ENCODE measurements at places on chromosomes 4 and X.

- DNase-seq, result no peak
Observed at GRCh38 chr4:57109847-57110639, at the start of gene IGFBP7. Gene IGFBP7 (minus strand): TSS chr4:57110385. CDS start chr4:57110351, 34 bp downstream.

- DNase-seq, result no peak
Observed at GRCh38 chrX:124250835-124251437, 81.5 kb upstream of the TEX13D start.

DNA sequence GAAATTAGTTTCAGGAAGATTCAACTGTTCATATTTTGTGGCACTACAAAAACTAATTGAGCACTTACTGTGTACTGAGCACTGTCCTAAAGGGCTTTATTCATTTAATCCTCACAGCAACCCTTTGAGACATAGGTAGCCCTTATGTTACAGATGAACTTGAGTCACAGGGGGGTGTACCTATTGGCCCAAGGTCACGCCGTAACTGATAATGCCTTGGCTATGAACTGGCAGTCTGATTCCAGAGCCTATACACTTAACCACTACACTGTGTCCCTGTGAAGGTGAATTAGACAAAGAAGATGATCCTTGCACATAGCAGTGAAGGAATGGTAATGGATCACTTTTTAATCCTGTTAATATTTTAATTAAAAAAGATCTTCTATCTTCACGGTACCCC, 12.0 kb downstream of the TMEM165 start:
- DNase-seq, result no peak

- DNase-seq, result no peak
Observed at GRCh38 chr4:40448875-40449274, 113.7 kb downstream of the CHRNA9 start.

DNA sequence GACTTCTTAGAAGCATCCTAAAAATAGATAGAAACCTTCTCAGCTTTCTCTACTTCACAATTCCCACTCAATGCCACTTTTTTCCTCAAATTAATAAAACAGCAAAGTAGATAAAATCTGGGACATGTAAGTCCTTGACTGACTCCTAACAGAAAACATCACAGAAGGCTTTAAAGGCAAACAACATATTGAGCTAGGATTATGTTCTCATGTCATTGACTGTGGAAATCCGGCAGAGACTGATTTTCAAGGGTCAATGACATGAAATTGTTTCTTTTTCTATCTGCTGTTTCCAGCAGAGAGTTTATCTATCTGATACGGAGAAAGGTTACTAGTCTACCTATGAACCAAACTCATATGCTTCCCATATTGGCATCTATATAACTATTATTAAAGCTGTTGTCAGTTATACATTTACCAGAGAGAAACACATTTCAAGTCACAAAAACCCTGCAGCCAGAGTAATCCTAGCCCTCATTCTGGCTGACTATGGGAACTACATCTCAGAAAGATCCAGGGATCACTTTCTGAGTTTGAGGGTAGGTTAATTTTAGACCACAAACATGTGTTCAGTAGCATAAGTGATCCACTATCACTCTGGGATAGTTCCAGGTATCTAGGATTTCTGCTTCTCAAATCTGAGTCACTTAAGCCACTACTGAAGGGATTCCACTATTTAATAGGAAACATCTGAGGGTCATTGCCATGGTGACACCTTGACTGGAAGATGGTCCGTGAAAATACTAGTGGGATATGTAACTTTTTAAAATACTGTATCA, 147.6 kb downstream of the PPP3CA start:
- DNase-seq, result no peak

GRCh38 chr4:150976478-150977118, 38.5 kb downstream of the LRBA start:
- no peak for DNase-seq

DNA sequence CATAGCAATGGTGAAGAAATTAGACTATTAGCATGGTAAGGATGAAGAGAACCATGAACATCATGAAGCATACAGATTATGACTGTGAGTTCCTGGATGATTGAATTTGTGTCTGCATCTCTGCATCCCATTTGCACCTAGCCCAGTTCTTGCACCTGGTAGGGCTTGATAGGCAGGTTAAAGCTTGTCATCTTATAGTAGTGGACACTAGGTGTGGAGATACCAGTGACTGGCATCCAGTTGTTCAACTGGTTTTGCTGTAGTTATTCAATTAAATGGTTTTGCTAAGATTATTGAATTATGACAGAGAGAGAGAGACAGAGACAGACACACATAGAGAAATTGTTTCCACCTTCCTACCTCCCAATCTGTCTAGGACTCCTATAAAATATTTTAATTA, 5.0 kb downstream of the ADH7 start:
- DNase-seq, result no peak

DNA sequence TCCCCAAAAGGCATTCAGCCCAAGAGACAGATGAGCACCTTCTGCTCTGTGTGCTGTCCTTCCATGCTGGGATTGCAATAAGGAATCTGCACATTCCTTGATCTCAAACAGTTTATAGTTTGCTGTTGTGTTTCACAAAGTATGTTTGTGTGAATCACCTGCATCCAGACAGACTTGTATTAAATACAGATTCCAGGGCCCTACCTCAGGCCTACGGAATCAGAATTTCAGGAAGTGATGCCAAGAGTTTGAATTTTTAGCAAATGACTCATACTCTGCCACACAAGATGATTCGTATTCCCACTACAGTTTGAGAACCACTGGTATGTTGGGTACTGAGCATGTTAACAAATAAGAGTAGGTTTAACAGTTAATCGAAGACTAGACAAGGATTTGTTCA, 7.0 kb downstream of the VAMP7 start:
- DNase-seq, result peak; percentile 1

- no peak for DNase-seq
Observed at GRCh38 chr4:10056334-10057022, 35.2 kb upstream of the SLC2A9 start.

GRCh38 chrX:148768296-148768695, 267.9 kb downstream of the AFF2 start:
- no peak for DNase-seq

- no peak for DNase-seq
Observed at GRCh38 chr4:84501721-84502267, 2.7 kb upstream of the NKX6-1 start.

DNA sequence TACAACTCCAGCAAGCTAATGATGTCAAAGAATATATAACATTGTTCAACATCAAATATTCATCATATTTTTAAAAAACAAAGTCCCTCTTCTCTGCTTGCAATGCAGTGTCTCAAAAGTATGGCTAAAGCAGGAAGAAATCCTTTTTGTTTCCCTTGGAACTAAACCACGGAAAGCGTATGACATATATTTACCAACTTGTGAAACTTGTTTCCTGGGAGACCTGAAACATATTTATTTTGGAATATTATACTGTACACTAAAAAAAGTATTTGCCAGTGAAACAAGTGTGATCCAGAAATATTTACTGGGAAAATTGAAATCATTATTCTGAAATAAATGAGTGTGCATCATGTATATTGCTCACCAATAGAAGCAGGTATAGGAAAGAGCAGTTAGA, 156.0 kb upstream of the ANKRD50 start:
- no peak for DNase-seq

DNA sequence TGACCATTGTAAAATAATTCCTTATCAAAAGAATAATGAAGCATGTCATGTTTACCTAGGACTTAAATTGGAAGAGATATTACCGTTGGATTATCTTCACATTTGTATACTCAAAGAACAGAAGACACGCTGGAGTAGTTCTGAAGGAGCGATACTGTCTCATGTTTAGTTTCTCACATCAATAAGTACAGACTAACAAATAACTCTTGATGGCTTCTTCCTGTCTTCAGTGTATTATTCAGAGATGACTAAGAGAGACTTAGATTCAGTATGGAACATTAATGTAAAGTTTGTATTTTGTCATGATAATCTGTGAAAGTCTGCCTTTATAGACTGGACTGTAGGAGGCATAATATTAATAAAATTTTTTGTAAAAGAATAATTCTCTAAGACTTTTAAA, 72.7 kb downstream of the SPRY1 start:
- no peak for DNase-seq

GRCh38 chrX:64975491-64975890, 759 bp downstream of the ZC4H2 start:
- no peak for DNase-seq

DNA sequence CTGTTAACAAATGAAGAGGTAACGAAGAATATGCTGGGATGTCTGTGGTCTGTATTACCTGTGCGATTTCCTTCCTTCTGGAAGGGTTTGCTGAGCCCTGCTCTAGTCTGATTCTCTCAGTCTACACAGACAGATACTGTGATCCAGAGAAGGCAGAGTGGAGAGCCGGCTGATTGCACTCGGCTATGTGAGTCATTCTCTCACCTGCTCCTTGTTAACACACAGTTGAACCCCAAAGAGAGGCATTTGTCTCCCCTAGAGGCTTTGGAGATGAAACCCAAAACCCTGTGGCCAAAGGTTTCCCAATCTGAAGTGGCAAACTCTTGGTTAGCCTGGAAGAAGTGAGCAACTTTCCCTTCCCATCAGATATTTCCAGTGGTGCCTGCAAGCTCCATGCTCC, 78.1 kb upstream of the GPC4 start:
- DNase-seq, result no peak

DNA sequence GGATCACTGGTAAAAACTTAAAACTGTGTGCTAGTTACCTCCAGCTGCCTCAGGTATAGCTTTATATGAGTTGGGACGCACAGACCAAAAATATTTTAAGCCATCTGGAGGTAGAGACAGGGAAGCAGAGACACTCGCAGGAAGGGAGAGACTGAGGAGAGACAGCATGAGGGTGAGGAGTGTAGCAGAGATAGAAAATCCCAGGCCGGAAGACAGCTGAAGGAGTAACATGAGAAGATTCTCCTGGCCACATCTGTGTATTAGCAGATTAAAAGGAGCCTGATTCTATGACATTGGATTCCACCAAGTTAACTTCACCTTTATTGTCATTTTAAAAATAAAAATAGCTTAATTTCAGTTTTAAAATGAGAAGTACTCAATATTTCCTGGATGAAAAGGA, 84.3 kb downstream of the PDLIM5 start:
- DNase-seq, result no peak

DNA sequence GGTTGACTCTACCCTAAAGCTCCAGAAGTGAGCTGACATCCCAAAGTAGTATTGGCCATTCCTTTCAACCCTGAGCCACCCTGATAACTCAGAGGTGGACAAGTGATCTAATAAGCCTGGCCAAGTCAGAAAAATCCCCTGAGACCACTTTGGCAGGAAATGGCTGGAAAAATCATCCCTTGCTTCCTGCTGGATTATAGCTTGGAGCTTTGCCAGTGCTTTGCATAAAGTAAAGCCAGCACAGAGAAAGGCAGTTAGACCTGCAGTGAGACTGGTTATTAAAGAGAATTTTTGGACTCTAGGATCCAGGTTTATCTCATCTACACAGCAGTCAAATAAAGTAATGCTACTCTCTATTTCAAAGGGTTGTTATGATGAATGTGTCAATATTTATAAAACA, 6.4 kb downstream of the CXCL3 start:
- no peak for DNase-seq

- DNase-seq, result peak; percentile 78
Observed at GRCh38 chr4:38804654-38805295, at the start of gene TLR1. Gene TLR1 (minus strand): TSS chr4:38804791. CDS start chr4:38798831, 5,960 bp downstream.

DNA sequence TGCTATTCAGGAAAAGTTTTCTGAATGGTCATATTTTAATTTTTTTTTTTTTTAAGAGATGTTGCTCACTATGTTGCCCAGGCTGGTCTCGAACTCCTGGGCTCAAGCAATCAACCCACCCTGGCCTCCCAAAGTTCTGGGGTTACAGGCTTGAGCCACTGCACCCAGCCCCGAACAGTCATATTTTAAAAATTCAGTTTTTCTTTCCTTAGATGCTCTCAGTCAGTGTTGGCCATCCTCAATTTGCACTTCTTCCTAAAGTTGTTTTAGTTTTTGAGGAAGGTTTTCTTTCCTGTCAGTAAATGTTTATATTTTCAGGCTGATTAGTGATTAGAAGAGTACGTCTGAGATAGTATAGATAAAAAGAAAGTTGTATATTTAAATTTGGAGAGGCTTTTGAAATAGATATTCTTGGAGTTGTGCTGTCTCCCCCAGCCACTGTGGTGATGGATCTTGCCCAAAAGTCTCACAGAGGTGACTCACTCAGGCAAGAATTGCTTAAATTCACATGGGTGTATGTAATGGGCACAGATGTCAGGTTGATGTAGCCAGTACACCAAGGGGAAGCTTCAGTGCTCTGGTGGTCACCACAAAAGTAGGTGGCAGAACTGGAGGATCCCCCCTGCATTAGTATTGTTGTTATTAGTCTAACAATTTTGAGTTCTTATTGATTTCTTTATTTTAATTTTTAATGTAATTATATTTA, 72.2 kb upstream of the ELOVL6 start:
- no peak for DNase-seq

DNA sequence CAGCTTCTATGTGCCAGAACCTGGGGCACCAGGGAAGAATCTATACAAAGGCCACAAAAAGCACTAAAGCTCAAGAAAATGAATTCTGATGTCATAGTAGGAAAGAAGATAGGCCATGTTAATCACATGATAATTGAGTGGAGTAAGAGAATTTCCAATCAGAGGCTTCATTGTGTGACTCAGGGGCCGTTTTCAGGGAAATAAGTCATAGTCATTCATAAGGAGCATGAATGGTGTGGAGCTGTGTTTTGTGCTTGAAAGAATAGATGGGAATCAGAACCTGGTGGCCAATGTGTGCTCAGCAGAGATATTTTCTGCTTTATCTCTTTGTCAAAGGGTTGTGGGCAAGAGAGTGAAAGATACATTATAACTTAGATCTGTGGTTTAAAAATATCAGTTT, 102.4 kb upstream of the ZDHHC15 start:
- DNase-seq, result no peak

GRCh38 chr4:159018062-159018629, 84.7 kb upstream of the RAPGEF2 start:
- no peak for DNase-seq

DNA sequence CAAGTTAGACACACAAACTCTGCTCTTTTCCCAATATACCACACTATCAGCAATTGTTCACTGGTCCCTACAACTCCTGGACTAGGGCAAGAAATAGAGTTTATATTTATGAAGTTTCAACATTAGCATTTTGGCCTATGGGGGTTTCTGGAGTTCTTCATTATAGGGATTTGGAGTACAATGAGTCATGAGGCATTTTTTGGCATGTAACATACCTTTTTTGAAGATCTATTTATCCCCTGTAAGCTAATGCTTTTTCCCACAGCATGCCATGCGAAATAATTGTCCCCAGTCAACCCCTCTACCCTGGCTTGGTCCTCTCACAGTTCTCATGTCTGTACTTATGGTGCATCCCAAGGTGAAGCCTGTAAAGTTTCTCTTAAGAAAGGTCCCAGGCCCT, 36.7 kb upstream of the EDA2R start:
- DNase-seq, result no peak

DNA sequence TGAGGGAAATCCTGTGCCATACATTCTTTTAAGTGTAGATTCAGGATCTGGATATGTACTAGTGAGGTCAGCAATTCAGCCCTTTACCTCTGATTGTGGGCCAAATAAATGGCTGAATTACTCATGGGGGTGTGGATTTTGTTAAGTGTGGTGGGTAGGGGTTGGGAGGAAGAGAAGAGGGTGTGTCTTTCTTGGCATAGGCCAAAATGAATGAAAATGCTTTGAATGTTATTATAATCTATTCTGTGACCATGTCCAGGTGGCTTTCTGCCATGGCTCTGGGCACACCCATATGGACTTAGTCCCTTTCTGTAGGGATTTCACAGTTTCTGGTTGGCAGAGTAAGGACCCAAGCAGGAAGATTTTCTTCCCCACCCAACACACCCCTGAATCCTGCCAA, 244.3 kb downstream of the CBR4 start:
- DNase-seq, result no peak

GRCh38 chr4:116724249-116724648, 361.1 kb downstream of the TRAM1L1 start:
- DNase-seq, result no peak
